ENCODE measurements at places on chromosomes 11 and 22.

GRCh38 chr11:79249295-79249993, 191.4 kb downstream of the TENM4 start:
- no peak for DNase-seq

- DNase-seq: no peak
These were observed 58.5 kb downstream of the STIM1 start for GRCh38 chr11:3913921-3914320.

DNA sequence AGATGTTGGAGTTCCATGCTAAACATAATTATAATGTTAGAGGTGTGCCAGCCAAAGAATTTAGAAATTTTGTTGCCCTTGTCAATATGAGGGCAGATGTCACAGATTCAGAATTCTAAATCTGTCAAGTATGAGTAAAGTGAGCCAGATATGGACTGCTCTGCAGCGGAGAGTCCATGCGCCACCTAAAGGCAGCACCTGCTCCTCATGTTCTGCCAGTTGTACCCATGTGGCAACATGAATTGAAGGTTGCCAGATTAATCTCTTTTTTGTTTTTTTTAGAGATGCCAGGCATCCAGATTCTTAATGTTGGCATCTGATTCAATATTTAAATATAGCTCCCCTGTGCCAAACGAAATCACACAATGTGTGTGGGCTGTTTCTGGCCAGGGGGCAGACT, 678.6 kb upstream of the ANO5 start:
- DNase-seq: no peak

DNA sequence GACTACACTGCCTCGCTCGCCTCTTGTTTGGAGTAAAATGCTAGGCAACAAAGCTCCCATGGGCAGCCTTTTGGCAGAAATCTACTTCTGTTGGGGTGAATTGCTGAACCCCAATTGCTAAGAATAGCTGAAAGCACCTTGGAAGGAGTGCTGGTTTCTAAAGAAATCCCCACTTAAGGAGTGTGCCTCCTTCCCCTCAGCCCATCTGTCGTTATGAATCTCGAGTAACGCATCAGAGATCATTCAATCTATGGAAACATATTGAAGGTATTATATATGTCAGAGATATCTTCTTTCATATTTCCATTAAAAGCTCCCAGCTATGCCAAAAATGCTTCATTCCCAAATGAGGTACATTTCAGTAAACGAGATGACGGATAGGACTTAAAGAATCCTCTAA, 229.6 kb upstream of the BLID start:
- no peak for DNase-seq

- DNase-seq: no peak
These were observed 11.5 kb downstream of the RELA start for GRCh38 chr11:65651339-65651588.

GRCh38 chr22:25736378-25737011, 5.5 kb upstream of the MYO18B start:
- DNase-seq: peak; percentile 44

GRCh38 chr11:120195601-120196320, 15.1 kb upstream of the OAF start:
- no peak for DNase-seq

DNA sequence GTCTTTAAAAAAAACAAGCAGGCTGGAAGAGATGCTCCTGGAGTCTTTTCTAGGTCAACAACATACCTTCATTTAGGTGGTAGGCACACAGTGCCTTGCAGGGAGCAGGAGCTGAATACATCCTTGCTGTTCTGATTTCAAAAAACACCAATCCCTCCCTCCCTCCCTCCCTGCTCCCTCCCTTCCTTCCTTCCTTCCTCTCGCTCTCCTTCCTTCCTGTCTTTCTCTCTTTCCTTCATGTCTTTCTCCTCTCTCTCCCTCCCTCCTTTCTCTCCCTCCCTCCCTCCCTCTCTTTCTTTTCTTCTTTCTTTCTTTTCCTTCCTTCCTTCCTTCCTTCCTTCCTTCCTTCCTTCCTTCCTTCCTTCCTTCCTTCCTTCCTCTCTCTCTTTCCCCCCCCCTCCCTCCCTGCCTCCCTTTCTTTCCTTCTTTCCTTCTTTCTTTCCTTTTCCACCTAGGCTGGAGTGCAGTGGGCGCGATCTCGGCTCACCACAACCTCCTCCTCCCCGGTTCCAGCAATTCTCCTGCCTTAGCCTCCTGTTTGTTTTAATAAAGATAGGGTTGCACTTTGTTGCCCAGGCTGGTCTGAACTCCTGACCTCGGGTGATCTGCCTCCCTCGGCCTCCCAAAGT, 245.1 kb downstream of the MIAT start:
- no peak for DNase-seq

DNA sequence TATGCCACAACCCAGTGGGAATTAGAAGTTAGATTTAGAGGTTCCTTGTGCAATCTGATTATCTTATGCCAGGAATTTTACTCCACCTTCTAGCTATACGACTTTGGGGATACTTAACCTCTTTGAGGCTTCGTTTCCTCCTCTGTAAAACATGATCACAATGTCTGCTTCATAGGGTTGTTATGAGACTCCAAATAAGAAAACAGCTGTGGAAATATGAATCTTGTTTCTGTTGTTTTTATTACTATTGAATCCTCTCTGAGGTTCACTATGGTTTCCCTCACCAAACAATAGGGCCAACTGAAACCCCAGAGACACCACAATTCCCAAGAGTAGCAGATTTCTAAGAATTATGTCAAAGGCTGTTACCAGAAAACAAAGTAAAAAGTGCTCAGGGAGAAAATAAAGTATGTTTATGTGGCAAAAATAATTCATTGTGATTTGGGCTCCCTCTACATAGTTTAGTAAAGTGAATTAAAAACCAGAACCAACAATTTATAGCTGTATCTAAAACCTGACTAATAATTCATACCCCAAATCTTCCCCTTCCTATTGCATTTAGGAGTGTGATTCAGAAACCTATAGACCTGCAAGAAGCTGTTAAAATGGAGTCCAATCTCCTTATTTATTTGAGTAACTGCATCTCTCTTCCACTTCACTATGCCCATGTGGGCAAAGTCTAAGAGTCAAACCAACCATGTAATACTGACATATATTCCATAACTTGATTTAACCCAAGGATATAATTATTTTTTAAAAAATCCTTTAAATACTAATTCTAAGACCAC, 38.4 kb downstream of the AMBRA1 start:
- DNase-seq: no peak

DNA sequence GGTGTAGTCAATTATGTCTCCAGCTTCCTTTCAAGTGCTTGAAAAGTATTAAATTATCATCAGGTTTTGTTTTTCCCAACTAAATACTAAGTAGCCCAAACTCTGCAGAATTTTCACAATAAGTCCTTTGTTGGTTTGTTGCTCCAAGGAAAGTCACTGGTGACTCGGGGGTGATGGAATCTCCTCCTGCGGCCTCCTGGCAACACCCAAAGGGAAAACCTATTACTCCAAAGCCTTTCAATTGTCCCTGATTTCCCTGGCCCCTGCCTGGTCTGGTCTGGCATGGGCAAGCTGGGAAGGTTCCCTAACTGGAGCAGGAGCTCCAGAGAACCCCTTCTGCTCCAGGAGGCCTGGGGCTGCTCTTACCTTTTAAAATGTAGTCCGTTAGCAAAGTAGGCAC, 47.9 kb downstream of the FEZ1 start:
- no peak for DNase-seq

- no peak for DNase-seq
These were observed 22.0 kb upstream of the CD81 start for GRCh38 chr11:2355000-2355644.

DNA sequence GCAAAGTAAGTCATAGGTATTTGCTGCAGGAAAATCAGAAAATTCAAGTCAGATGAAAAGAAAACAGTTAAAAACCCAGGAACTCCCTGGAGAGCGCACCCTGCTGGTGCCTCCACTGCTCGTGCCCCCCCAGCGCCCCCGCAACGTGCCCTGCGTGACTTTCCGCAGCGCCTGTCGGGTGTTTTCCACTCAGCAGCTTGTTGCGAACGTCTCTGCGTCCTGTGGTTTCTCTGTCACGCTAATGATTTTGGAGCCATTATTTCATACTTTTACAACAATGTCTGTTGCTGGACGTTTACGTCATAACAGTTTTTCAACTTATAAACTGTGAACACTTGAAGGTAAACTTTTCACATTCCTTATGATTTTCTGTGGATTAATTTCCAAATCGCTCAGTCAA, 5.0 kb downstream of the CRELD2 start:
- no peak for DNase-seq

- no peak for DNase-seq
These were observed 49.0 kb downstream of the ARHGAP42 start for GRCh38 chr11:100735949-100736675.

- no peak for DNase-seq
These were observed 616.3 kb downstream of the FAM181B start for GRCh38 chr11:82117362-82117761.

DNA sequence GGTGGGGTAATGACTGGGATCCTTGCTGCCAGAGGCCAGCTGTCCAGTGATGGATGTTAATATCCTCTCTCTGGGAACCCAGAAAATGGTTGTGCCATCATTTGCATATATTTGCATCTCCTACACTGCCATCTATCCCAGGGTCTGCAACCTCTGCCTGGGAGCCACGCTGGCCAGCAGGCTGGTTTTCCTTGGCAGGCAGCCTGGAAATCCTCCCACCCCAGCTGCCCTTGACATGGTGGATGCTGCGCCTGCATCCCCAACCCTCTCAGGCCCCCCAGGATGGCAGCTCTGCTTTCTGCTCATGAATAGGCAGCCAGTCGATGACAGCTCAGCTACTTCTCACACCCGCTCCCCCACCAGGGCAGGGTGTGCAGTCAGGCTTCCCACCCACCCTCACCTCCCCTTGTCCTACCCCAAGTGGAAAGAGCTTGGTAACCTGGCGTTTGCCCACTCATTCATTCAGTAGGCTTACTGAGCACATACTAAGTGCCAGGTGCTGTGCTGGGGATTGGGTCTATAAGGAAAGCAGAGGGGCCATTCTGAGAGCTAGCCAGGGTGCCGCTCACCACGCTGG, 202.5 kb downstream of the TRIM29 start:
- DNase-seq: no peak

- no peak for DNase-seq
These were observed 4.3 kb downstream of the ZC3H7B start for GRCh38 chr22:41305646-41306045.

GRCh38 chr22:46681010-46681409, 57.0 kb downstream of the CERK start:
- no peak for DNase-seq

DNA sequence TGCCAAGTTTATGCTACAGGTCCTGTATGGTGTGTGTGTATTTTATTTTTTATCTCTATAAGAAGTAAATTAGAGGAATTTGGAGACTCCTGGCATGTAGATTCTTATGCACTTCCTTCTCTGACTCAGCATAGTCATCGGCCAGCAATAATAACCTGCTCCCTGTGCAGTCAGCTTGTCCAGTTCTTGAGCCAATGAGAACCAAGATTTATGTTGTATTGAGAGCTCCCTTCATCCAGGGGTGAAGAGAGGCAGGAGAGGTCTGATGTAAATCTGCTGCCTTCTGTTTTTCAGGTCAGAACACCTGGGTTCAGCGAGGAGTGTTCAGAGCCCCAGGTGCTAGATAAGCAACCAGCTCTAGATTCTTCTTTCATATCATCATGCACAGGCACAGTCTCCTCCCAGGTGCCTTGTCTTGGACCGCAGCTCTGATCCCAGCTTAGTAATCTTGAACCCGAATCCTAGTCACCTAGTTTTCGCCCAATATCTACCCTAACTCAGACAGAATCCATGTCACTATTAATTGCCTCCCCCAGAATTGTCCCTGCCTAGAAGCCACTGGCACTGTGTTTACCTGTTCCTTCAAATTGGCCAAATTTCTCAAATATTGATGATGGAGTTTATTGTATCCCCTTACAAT, 328.2 kb upstream of the NCAM1 start:
- DNase-seq: no peak

- DNase-seq: no peak
These were observed 199.7 kb downstream of the CTTN start for GRCh38 chr11:70597751-70598625.

- DNase-seq: peak; percentile 76
These were observed at the start of gene CSNK1E for GRCh38 chr22:38317122-38317994. Gene CSNK1E (minus strand): TSS chr22:38317433. CDS start chr22:38314157, 3,276 bp downstream.

- no peak for DNase-seq
These were observed 62.9 kb upstream of the CSNK2A3 start for GRCh38 chr11:11415901-11416300.

- no peak for DNase-seq
These were observed 16.3 kb downstream of the SMCO4 start for GRCh38 chr11:93526641-93527583.

GRCh38 chr11:122159173-122159721, 43.2 kb upstream of the BLID start:
- no peak for DNase-seq

DNA sequence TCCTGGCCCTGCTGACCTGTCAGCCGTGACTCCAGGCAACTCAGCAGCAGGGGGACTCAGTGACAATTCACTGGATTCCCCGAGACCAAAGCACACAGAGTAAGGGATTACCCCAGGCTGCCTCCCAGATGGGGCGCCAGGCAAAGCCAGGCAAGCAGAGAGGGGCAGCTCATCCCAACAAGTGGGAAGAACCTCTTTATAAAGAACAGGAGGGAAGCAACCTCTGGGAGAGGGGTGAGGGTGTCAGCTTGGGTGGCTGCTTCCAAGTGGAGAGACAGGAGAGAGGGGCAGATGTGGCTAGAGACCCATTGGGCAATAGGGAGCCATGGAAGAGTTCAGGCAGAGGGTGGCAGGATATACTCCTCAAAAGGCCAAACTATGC, 1.2 kb downstream of the SLC22A12 start:
- DNase-seq: no peak

DNA sequence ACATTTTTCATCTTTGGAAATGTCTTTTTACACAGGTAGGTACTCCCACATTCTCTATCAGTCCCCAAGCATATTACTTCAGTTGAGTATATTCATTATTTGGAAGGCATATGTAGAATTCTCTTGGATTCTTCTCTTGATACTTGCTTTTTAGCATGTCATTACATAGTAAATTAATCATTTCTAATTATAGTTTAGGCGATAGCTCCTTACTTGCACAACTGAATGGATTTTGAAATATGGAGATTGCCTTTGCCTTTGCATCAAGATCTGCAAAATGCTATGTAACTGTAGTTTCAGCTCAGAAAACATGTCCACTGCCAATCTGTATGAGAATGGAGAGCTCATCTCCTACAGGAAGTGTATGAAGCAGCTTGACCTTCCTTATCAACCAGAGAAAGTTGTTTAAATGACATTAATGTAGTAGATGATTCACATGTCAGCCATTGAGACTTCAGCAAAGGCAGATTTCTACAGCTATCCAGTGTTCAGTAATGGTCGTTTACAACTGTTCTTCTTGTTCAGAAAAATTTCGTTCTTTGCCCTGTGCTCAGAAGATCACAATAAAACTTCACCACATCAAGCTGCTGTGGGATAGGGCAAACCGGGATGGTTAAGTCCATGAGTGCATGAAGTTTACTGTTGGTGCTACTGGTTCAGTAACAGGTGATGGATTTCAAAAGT, 61.6 kb downstream of the PPP6R3 start:
- DNase-seq: no peak
